ENCODE measurements at places on chromosomes 2 and 18.
A peak's percentile ranks its signal among the peaks of the same experiment; 100 is the strongest.

DNA sequence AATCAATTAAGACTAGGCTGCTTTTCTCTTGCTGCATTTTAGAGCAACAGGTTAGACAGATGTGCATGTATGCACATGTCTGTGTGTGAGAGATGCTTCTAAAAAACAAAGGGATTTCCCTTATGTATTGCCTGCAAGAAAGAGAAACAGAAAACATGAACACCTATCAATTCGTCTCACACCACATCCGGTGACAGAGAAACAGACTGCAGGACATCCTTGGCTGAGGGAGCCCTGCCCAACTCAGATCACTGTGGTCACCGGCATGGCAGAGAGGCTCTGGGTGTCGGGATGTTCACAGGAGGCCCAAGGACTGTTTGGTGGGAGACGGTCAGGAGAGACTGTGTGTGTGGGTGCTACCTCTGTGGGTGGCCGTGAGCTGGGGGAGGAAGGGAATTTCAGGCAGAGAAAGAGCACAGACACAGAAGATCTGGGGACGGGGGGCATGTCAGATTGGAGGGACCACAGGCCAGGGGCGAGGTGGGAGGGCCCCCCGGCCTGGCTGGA lies 24.9 kb downstream of the FHL2 start:
- no peak for DNase-seq

DNA sequence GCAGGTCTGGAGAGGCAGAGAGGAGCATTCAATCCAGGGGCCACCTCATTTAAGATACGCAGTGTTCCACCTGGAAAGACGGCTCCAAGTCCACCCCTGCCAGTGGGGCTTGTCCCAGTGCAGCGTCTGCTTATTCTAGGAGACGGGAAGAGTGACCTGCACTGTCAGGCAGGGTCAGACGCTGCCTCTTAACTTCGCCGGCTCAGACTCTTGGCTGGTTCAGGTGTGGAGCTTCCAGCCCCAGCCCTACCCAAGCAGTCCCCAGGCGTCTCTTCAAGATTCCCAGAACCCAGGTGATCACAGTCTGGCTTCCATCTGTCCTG lies 208.5 kb downstream of the TFCP2L1 start:
- no peak for DNase-seq

DNA sequence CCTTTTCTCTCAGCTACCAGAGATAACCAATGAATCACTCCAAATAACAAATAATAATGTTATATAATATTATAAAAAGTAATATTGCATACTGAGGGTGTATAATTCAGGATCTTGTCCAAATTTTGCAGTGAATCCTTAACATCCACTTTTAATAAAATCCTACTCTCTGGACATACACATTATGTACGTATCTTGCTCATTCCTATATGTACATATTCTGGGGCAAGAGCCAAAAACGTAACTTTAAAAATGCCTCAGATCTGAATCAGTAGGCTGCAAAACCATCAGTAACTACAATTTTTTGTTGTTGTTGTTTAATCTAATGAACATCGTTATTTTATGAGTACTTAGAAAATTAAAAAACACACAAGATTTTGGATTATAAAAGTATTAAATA lies 65.3 kb downstream of the SMAD2 start:
- no peak for DNase-seq

DNA sequence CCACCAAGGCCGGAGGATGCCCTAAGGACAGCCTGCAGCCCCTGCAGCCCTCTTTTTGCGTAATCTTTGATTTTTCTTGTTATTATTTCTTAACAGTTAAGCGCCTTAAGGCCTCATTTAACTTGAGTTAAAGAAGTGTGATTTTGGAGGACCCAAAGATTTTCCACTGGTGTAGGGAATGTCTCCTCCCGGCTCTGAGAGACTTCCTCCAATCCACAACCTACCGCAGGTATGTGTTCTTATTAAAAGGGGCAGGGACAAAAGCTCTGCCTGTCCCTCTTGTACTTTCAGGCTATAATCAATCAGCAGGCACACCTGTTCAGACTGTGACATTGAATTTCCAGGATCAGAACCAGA lies 285.1 kb downstream of the PRKCE start:
- no peak for DNase-seq

GRCh38 chr2:217990389-217990788 lies 12.4 kb downstream of the TNS1 start:
- no peak for DNase-seq

GRCh38 chr18:305003-305501 lies 37.2 kb upstream of the THOC1 start:
- peak; percentile 18 for DNase-seq

GRCh38 chr2:65885266-65885665 lies 452.9 kb upstream of the SPRED2 start:
- DNase-seq, result no peak

GRCh38 chr18:3449512-3450011 lies 410 bp upstream of the TGIF1 start:
- peak; percentile 95 for DNase-seq

GRCh38 chr2:64637000-64637635 lies 16.6 kb downstream of the SERTAD2 start:
- no peak for DNase-seq

DNA sequence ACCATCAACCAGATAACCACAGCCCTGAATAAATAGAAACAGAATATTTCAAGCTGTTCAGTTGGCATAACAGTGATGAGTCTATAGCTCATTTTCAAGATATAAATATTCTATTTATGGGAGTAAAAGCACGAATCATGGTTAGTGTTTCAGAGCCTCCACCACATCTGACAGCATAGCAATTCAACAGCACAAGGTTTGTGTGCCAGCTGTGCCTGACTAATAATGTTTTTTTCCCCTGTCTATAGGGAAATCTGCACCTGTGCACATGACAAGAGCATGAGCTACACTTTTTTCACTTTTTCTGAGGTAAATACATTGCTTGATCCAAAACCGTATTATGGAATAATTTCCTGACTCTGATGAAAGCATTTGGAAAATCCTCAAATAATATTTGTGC lies 251.3 kb downstream of the RPIA start:
- DNase-seq, result no peak

GRCh38 chr2:1605102-1606045 lies 138.9 kb downstream of the PXDN start:
- DNase-seq, result peak; percentile 72

- DNase-seq, result no peak
These were observed 744.3 kb upstream of the ACVR2A start for GRCh38 chr2:147100406-147101035.

GRCh38 chr2:46349115-46349547 lies 51.9 kb downstream of the EPAS1 start:
- DNase-seq, result no peak

Measured in LHCN-M2 (cell line).